LNCaP clone FGC (cell line): ENCODE measurements at places on chromosomes 7 and 10.

- no peak for DNase-seq
Observed at GRCh38 chr7:37098762-37099161, 349.9 kb downstream of the ELMO1 start.

- no peak for DNase-seq
Observed at GRCh38 chr7:50678586-50678985, 104.1 kb downstream of the GRB10 start.

DNA sequence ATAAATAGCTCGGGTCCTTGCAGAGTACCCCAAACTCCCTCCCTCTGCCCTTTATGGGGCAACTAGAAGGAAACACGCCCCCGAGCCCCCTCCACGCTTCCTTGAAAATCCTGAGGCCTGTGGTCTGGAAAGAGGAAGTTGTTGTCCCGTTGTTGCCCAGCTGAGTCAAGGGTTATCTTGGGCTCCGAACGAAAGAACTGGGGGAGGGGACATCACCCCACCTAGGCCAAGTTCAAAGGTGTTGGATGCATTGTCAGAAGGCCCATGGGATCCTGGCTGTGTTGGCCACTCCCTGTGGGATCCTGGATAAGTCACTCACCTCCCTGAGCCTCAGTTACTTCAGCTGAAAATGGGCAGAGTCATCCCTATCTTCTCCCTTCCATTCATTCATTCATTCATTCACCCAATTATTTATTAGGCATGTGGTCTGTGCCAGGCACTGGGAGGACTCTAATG lies at the start of gene CCL24:
Gene CCL24, minus strand, starts transcription at position 26 of the 456 bp plus-strand sequence. CDS start 91 bp downstream, outside the sequence.
- DNase-seq = no peak

DNA sequence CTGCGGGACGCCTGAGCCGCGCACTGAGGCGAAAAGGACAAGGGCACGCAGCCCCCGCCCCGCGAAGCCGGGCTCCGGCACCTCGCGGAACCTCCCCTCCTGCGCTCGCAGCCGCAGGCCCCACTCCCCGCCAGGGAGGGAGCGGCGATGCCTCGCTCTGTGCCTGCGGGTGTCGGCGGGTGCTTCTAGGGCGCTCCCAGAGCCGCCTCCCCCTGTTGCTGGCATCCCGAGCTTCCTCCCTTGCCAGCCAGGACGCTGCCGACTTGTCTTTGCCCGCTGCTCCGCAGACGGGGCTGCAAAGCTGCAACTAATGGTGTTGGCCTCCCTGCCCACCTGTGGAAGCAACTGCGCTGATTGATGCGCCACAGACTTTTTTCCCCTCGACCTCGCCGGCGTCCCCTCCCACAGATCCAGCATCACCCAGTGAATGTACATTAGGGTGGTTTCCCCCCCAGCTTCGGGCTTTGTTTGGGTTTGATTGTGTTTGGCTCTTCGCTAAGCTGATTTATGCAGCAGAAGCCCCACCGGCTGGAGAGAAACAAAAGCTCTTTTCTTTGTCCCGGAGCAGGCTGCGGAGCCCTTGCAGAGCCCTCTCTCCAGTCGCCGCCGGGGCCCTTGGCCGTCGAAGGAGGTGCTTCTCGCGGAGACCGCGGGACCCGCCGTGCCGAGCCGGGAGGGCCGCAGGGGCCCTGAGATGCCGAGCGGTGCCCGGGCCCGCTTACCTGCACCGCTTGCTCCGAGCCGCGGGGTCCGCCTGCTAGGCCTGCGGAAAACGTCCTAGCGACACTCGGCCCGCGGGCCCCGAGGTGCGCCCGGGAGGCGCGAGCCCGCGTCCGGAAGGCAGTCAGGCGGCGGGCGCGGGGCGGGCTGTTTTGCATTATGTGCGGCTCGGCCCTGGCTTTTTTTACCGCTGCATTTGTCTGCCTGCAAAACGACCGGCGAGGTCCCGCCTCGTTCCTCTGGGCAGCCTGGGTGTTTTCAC lies 519 bp downstream of the ITGB8 start:
- no peak for DNase-seq

DNA sequence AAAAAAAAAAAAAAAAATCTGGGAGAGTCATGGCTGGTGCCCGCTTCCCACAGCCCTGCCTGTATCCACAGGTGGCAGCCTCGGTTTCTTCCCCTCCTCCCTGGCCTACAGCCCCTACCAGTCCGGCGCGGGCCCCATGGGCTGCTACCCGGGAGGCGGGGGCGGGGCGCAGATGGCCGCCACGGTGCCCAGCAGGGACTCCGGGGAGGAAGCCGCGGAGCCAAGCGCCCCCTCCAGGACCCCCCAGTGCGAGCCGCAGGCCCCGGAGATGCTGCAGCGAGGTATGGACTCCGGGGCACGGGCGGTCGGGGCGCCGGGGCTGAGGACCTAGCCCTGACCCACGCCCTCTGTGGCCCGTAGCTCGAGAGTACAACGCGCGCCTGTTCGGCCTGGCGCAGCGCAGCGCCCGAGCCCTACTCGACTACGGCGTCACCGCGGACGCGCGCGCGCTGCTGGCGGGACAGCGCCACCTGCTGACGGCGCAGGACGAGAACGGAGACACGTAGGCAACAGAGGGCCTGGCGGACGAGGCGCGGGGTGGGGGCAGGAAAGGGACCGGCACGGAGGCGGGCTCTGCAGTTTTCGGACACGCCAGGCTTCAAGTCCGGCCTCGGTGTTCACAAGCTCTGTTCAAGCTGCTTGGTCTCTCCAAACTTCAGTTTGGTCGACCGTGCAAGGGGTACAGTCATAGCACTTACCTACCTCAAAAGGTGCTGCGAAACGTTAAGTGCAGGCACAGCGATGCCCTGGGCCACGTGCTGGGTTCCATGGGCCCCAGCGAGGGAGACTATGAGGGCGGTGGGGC lies 3.9 kb downstream of the NFKB2 start:
- peak; percentile 56 for DNase-seq
